Activated CD8-positive, alpha-beta memory T cell treated with anti-CD3 and anti-CD28 coated beads, Interleukin-2, amount 50 U/mL, for 48 hours (primary cell): ENCODE measurements at places on chromosomes 1 and 21.

- no peak for DNase-seq
Observed at GRCh38 chr1:42845866-42846256, 552 bp upstream of the ZNF691 start.

DNA sequence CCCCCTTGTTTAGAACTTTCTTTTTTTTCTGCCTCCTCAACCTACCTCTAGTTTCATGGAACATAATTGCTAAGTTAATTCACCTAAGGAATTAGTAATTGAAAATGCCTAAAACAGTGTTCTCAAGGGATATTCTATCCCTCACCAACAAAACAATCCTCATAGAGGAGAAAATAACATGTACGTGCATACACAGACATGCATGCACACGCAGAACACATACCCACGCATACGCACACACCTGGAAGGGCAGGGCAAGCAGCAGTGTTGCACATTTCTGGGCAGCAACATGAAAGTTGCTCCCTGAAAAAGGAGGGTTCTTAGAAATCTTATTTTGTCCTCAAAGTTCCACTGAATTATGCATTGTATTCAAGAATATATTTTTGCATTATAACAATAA is 76.6 kb downstream of the HHAT start:
- DNase-seq = no peak

GRCh38 chr1:154222518-154222917 is 1.8 kb downstream of the UBAP2L start:
- DNase-seq = no peak

DNA sequence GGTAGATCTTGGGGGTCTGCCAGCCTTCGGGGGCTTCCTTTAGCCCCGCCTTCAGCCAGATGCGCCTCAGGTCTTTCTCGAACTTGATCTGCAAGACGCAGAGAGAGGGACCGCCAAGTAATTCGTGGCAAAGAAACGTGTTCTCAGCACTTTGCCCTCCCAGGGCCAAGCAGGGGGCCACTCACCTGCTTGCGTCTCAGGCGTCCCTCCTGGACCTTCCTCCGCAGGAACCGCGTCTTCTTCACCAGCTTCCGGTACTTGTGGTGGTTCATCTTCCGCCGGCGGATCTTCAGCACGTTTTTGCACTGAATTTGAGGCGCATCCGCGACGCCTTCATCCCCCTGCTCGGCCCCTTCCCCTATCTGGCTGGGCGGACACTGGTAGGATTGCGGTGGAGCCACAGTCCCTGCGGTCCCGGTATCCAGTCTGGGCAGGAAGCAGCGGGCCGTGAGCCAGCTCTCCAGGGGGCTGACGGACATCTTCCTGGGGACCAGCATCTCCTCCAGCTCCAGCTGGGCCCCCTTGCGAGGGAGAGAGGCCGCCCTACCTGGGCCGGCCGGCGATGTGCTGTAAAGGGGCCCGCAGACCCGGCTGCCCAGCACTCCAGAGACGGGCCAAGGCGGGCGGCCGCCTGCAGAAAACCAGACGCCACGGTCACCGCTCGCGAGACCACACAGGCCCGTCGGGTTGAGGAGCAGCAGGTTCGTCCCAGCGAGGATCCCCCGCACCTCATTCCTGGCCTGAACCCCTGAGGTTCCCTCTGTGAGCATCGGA is 1.0 kb downstream of the AURKAIP1 start:
- no peak for DNase-seq

DNA sequence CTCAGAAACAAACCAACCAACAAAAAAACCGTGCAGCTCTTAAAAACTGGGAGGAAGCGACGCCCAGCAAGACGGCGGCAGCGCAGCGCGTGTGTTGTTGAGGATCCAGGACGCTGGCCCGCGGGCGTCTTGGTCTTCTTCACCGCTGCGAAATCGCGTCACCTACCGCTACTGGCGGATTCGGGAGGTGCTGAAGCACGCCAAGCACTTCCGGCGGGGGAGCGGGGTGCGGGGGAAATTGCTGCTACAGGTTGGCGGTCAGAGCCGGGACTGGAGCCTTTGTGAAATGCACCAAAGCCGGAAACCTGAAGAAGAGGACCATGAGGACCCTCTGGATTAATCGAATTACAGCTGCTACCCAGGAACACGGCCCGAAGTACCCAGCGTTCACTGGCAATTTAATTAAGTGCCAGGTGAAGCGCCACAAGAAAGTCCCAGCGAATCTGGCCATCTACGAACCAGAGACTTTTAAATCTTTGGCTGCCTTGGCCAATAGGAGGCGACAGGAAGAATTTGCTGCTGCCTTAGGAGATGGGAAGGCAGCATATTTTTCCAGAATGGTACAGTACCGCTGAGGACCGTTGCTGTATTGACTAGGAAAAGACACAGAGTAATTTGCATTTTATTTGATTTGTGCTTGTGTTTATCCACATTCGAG is 11.9 kb upstream of the RIPPLY3 start:
- DNase-seq = peak; percentile 63

DNA sequence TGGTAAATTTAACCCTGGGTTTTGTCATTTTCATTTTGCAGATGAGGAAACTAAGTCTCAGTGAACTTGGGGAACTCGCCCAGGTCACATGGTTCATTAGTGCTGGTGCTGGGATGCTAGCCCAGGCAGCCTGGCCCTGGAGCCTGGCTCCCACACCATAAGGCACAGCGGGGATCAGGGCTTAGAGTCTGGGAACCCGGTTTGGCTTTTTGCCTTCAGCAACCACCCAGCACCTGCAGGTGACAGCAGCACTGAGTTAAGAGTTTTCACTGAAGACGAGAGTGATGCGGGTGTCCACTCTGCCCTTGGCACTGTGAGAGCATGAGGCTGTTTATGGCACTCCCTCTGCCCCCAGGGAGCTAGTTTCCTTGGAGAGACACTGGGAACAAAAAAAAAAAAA is 18.4 kb upstream of the CD101 start:
- DNase-seq = no peak

- DNase-seq = no peak
Observed at GRCh38 chr1:9984253-9984652, 12.8 kb upstream of the RBP7 start.

- no peak for DNase-seq
Observed at GRCh38 chr1:36956570-36956969, 77.7 kb downstream of the GRIK3 start.

DNA sequence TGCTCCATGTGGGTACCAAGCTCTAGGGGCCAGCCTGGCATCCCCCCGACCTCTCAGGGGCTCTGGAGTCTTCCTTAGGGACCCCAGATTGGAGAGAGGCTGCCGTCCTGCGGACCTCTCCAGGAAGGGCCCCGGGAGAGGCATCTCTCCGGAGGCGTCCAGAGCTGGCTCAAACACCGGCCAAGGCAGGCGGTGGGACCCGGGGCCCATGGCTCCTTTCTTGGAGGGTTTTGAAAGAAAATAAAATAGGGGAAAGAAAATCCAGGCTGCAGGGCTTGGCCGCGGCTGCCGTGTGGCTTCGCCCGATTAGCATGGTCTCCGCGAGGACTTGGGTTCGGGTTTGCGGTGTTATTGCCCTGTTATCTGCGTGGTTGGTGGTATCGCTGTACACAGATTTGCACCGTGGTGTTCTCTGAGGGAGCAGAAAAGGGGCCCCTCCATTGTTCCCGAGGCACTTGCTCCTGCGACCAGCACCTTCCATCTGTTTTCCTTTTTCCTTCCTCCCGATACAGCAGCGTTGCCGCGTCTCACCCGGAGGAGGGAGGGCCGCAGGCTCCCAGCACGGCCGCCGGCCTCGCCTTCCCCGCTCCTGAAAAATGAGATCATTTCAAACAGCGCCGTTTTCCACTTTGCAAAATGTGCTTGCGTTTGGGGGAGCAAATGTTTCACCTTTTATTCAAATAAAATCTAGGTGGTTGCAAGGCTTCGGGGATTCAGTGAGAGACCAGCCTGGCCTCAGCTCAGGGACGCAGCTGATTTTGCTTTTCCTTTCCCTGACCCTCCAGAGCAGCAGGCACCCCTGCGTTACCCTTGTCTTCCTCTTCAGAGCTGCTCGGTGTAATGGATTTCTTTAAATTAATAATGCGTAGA is 86.3 kb downstream of the PRDM16 start:
- DNase-seq = no peak

- no peak for DNase-seq
Observed at GRCh38 chr1:188641566-188642211, 1812.9 kb downstream of the PLA2G4A start.

- no peak for DNase-seq
Observed at GRCh38 chr1:221693087-221693486, 48.8 kb downstream of the DUSP10 start.

DNA sequence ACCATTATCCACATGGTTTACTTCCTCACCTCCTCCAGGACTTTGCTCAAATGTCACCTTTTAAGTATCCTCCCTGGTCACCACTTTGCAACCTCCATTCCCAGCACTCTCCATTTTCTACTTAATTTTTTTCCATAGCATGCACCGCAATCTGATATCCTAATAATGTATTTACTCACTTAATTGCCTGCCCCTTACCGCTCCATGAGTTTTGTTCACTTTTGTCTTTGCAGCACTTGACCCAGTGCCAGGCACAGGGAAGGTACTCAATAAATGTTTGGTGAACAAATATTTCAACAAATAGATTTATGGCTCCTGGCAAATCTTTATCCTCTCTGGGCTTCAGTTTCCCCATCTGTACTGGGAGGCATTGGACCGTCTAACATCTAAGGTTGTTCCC is 53.6 kb downstream of the UBE2T start:
- DNase-seq = no peak

DNA sequence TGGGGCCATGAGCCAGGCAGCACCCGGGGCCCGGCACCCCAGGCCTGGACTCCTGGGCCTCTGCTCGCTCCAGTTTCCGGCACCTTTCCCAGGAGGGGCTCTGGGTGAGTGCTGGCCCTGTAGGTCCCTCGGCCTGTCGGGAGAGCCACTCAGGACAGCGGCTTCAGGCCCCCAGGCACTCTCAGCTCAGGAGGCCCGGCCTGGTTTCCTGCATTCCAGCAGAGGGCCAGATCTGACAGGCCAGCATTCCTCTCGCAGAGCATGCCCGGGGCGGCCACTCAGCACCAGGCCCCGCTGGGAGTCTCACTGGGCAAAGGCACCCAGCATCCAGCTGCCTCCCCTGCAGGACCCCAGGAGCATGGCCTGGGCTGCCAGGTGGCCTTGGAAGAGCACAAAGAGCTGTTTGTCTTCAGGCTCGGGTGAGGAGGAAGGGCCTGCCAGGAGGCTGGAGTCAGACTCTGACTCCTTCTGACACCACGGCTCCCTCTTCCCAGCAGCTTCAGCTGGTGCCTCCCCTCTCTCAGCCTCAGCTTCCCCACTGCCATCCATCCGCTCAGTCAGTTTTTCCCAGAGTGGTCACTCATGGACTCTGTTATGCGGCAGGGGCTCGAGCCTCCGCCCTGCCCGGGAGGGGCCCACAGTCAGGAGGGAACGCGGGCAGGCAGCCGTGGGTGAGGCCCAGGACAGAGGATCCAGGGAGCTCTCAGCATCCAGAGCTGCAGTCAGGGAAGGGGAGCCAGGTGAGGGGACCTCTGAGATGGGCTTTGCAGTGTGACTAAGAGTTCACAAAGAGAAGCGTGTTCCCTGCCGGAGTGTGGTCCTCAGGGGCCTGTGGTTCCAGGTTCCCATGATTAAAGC is 51.7 kb downstream of the WNT9A start:
- peak; percentile 39 for DNase-seq

DNA sequence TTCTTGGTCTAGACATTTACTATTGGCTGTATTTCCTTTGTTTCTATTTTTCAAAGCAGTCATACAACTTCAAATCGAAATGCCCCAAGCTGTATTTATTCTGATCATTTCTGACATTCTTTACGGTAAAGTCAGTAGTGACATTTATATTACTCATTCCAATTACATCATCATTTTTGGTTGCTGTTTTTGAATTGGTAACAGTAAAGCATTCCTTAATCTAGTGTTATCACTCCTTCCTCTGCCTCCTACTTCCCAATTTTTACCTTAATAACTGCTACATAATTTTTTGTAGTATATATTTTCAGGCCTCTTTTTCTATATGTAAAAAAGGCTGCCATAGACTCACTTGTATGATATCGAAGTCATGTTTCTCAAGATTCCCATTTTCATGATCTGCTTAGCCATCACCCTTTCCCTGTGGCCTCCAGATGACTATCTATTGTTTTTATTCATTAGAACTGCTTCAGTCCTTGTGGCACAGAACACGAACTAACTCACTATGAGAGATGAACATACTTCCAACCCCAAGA is 167.2 kb downstream of the RUNX1 start:
- no peak for DNase-seq

DNA sequence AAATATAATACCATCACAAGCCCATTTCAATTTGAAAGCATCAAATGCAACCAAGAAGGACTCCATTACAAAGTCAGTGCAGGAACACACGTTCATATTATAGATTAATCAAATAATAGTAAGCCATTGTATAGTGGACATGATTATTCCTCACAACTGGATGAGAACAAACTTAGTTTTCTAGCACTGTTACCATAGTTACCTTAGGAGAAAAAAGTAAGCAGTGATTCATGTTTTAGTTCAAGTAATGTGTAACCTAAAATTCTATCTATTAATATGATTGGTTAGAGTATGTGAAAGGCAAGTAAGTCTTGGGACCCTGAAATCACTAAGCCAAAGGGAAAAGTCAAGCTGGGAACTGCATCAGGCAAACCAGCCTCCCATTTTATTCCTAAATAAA is 15.2 kb downstream of the SSX2IP start:
- no peak for DNase-seq
